ENCODE measurements at places on chromosomes 11 and 22.

- peak; percentile 56 for DNase-seq
These were observed 3.2 kb downstream of the RASSF7 start for GRCh38 chr11:563812-564578.

- DNase-seq, result peak; percentile 90
These were observed 37.6 kb upstream of the TMEM135 start for GRCh38 chr11:86999859-87000753.

GRCh38 chr11:298406-299065 lies 790 bp downstream of the IFITM5 start:
- peak; percentile 28 for DNase-seq

DNA sequence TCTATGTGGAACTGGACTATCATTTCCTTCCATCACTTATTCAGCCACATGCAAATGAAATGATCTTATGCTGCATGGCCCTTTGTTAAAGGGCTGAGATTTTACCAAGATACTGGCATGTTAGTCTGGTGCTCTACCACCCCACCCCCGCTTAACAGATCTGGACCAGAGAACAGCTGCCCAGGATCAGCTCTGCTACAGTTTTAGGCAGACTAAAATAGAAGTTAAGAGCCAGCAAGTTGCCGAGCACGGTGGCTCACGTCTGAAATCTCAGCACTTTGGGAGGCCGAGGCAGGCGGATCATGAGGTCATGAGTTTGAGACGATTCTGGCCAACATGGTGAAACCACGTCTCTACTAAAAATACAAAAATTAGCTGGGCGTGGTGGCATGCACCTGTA lies 4.6 kb downstream of the DDB1 start:
- no peak for DNase-seq

DNA sequence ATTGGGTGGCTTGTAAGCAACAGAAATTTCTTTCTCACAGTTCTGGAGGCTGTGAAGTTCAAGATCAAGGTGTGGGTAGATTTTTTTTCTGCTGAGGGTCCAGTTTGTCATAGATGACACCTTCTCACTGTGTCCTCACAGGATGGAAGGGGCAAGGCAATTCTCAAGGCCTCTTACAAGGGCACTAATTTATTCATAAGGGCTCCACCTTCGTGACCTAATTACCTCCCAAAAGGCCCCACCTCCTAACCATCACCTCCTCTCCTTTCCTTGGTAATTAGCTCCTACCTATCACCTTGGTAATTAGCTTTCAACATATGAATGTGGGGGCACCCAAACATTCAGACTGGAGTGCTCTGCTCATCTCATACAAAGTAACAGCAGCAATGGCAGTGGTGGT lies 92.3 kb upstream of the CD44 start:
- no peak for DNase-seq

DNA sequence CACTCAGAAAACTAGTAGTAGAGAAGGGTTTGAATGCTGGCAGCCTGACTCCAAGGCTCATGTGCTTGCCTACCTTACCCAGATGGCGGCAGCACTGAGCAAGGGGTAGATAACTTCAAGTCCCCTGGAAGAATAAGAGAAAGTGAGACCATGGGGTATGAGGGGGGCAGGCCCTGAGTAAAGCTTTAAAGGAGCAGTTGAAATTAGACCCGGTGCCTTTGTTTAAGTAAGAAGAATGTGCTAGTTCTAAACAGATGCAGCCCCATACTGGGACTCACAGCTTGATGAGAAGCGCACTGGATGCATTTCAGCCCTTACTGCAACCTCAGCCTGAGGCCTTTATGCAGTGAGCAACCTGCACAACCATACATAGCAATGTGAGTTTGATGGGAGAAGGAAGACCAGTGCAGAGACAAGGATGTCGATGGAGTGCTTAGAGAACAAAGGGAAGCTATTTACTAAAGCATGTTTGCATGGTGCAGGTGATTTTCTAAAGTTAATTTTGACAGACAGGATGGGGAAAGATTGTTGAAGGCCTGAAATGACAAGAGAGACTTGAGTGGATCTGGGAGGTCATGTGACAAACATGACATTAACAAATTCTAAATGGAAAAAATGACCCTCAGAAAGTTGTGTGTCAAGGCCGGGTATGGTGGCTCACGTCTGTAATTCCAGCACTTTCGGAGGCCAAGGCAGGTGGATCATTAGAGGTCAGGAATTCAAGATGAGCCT lies 27.1 kb upstream of the TMA7B start:
- DNase-seq, result peak; percentile 29

- DNase-seq, result no peak
These were observed 413.9 kb downstream of the TENM4 start for GRCh38 chr11:79026803-79027445.

- no peak for DNase-seq
These were observed 5.5 kb downstream of the LRRC74B start for GRCh38 chr22:21051145-21051830.

GRCh38 chr11:85602526-85603213 lies 24.5 kb downstream of the DLG2 start:
- no peak for DNase-seq

GRCh38 chr11:128985880-128986279 lies 43.2 kb upstream of the TP53AIP1 start:
- no peak for DNase-seq

DNA sequence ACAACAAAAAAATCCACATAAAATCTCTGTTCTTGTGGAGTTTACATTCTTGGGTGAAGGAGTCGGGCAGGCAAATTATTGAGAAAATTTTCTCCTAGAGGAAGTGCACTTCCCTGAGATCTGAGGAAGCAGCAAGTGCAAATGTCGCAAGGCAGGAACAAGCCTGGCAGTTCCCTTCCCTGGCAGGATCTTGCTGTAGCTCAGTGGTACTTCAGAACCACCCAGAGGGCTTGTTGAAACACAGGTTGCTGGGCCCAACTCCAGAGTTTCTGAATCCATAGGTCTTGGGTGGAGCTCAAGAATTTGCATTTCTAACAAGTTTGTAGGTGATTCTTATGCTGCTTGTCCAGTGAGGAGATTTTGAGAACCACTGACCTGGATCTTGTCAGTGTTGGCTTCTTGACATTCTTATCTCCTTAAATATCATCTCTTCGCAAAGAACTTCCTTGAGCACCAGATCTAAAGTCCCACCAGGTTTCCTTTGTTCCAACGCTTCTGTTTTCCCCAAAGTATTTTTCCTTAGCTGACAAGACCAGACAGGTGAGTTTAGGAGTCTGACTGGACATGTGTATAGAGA lies 9.6 kb downstream of the QSER1 start:
- no peak for DNase-seq

- DNase-seq, result no peak
These were observed 152.1 kb upstream of the ISX start for GRCh38 chr22:34913826-34914225.

GRCh38 chr11:82864268-82864667 lies 36.0 kb downstream of the PRCP start:
- DNase-seq, result peak; percentile 70

- peak; percentile 58 for DNase-seq
These were observed 2.8 kb upstream of the CDC42EP1 start for GRCh38 chr22:37557321-37558001.

GRCh38 chr11:66846671-66847091 lies 3.4 kb downstream of the RCE1 start:
- DNase-seq, result peak; percentile 29

GRCh38 chr11:115525531-115526006 lies 21.4 kb upstream of the CADM1 start:
- DNase-seq, result no peak

DNA sequence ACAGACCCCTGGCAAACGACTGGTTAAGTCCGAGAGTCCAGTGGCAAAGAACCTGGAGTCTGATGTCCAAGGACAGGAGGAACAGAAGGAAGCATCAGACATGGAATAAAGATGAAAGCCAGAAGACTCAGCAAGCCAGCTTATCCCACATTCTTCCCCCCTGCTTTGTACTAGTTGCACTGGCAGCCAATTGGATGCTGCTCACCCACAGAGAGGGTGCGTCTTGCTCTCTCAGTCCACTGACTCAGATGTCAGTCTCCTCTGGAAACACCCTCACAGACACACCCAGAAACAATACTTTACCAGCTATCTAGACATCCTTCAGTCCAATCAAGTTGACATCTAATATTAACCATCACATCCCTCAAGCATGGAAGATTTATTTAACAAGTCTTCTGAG lies 1265.8 kb upstream of the CNTN5 start:
- DNase-seq, result no peak

DNA sequence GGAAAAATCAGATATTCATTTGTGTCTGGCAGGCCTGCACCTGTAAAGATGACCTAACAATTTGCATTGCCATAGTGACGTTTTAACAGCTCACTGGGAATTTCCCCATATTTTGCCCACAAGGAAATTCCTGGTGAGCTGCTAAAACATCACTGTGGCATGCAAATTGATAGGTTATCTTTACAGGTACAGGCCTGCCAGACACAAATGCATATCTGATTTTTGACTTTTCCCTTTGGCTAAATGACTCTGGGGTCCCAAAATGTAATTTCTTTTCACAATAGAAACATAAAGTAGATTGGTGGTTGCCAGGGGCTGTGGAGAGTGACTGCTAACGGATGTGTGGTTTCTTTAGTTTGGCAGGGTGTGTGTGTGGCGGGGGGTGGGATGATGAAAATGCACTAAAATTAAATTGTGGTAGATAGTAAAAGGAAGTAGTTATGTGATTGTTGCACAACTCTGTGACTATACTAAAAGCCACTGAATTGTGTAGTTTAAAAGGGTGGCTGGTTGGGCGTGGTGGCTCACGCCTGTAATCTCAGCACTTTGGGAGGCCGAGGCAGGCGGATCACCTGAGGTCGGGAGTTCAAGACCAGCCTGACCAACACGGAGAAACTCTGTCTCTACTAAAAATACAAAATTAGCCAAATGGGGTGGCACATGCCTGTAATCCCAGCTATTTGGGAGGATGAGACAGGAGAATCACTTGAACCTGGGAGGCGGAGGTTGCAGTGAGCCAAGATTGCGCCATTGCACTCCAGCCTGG lies 18.5 kb upstream of the FEZ1 start:
- no peak for DNase-seq

GRCh38 chr11:58625826-58626460 lies 3.5 kb downstream of the CNTF start:
- no peak for DNase-seq

DNA sequence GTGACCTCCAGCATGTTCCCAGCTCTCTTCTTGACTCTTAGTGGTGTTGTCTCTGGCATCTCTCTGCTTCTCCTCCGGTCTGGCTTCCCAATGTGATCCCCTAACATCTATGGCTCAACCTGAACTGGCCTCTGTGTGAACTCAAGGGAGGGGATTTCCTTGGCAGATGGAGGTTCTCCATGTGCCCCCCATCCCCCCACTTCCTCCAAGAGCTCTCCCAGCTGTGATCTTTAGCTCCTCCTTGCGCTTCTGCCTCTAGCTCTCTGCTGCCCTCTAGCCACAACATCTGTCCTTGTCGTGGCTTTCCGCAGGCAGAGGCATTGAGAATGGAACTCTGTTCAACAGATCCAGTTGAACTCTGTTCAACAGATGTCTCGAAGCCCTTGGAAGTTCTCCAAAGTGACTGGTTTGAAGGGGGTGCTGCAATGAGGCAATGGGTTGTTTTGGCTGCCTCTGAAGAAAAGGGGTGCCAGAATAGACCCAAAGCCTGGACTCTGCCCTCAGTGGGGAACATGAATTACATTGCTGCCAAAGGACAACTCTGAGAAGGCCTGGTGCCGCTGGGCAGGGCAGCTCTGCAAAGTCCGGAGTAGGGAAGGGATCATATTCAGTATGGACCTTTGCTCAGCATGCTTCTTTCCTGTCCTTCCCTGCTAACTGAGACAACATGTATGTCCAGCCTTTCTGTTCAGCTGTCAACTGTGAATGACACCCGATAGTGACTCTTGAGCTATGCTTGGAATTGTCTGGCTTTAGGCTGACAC lies 61.9 kb downstream of the ADM start:
- DNase-seq, result peak; percentile 95

- DNase-seq, result peak; percentile 88
These were observed 51.0 kb upstream of the BARX2 start for GRCh38 chr11:129324533-129325175.

- no peak for DNase-seq
These were observed 92.8 kb upstream of the SEPTIN5 start for GRCh38 chr22:19621373-19622060.

- no peak for DNase-seq
These were observed 67.5 kb downstream of the MED15 start for GRCh38 chr22:20574920-20575353.

DNA sequence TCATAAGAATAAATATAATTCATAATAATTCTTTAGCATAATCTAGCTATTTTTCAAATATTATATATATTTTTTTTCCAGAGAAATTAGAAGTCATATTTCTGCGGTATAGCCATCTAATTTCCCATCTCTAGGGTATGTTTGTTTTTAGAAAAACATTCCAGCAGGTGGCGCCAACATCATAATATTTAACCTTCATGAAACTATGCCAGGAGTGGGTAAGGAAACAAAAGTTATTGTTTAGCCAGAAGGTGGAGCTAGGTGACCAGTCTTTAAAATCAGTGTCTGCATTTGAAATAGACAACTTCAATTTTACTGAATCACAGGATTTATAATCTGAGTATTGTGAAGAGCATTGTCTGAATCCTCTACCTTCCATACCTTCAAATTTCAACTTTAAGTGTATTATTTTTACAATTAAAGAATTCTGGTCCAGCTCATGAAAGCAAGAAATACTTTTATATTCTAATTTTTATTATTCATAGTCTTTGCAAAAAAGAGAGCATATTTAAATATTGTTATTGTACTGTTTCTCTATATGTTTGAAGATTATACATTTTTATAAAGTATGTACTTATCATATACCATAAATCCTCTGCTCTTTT lies 15.7 kb upstream of the CCDC179 start:
- peak; percentile 98 for DNase-seq
